ENCODE measurements at places on chromosomes 2 and 18.

DNA sequence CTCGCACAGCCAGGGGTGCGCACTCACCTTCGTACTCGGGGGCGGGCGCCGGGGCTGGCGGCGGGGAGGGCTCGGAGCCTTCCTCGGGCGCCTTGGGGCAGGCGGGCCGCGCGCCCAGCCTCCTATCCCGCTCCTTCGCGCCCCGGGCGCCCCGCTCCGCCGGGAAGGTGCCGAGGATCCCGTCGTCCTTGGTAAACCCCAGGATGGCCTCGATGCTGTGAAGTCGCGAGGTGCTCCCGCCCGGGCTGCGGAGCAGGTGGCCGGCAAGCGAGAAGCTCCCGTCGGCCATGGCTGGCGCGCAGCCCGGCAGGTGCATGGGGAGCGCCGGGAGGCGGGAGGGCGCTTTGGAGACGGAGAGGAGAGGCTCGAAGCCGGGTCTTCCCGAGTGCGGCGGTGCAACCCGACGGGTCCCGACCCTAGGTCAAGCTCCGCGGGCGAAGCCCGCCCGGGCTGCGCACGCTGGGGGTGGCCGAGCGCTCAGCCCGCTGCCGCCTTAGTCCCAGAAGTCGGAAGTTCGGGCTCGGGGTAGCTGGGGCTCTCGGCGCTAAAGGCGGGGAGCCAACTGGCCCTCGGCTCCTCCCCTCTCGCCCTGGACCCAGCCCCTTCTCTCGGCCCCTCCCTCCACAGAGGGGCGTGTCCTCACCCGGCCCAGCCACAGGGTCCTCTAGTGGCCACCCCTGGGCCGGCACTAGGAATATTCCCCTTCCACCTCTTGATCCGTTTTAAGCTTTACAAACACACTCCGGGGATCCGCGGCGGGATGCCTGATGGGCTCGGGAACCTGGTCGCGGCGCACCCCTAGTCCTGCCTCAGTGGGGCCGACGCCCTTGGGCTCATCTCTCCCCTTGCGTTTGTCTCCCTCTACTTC lies at the start of gene RAX:
RAX (minus strand) TSS at position 564 of the 868 bp plus-strand sequence; CDS start at position 316, 248 bp downstream.
- DNase-seq = peak; percentile 47

- no peak for DNase-seq
Observed at GRCh38 chr2:118635891-118636290, 211.6 kb downstream of the EN1 start.

DNA sequence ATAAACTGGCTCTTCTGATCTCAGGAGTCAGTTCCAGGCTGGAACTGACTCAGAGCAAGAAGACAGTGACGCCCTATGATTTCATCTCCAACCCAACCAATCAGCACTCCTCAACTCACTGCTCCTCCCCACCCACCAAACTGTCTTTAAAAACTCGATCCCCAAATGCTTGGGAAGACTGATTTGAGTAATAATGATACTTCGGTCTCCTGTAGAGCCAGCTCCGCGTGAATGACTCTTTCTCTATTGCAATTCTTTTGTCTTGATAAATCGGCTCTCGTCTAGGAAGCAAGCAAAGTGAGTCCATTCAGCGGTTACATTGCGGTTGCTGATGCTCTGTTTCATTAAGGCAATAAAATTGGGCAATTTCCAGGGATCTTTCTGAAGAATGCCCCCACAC lies 1025.3 kb upstream of the CNTNAP5 start:
- DNase-seq = no peak

DNA sequence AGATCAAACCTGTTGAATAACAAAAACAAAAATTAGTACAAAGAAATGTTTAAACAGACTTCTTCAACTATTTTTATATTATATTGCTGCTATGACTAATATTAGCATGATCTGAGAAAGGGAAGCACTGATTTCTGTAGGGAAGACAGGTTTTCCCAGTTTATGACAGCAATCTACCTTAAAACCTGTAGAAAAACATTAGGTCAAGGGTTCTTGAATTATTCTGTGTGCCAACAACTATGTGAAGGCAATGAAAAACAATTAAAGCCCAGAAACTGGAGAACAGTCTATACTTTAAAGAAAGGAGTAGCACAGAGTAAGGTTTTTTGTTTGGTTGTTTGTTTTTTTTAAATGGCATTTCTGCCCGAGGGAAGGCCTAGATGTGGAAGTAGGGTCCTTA lies 23.3 kb downstream of the PUM2 start:
- no peak for DNase-seq

GRCh38 chr2:221914334-221914880 lies 342.3 kb upstream of the EPHA4 start:
- DNase-seq = no peak

DNA sequence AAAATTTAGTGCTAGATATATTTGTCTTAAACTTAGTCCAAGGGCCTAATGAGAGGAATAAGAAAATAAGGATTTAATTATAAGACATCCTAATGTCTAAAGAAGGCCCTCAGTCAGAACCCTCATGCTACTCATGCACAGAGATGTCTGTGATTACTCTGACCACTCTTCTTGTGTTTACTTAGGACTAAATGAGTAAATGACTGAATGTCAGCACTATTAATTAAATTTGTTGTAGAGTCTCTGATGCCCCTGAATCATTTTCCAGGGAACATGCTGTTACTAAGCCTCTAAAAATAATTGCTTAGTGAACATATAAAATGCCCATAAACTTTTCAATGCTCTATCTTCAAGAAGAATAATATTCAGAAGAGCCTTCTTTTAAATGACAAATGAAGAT lies 32.4 kb downstream of the GULP1 start:
- no peak for DNase-seq

GRCh38 chr2:21590026-21590690 lies 466.4 kb downstream of the TDRD15 start:
- no peak for DNase-seq

DNA sequence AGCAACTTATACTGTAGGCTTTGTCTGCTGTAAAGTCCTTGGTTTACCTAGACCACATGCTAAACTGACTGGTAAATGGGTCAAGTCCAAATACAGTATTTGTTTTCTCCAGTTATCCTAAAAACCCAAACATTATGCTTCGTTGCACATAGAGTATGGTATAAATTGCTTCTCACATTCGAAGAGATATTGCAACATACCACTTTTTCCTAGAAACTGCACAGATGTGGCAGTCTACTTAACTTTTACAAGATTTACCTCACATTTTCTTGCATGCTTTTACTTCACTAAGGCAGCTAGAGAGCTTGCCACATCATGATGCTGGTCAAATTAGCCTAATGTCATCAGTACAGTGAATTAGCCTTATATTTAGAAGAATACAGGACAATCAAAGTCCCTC lies 66.0 kb upstream of the SCN7A start:
- DNase-seq = no peak

GRCh38 chr18:36769611-36770314 lies 59.0 kb downstream of the TPGS2 start:
- peak; percentile 21 for DNase-seq

GRCh38 chr2:161650116-161651015 lies 26.1 kb downstream of the SLC4A10 start:
- DNase-seq = no peak

DNA sequence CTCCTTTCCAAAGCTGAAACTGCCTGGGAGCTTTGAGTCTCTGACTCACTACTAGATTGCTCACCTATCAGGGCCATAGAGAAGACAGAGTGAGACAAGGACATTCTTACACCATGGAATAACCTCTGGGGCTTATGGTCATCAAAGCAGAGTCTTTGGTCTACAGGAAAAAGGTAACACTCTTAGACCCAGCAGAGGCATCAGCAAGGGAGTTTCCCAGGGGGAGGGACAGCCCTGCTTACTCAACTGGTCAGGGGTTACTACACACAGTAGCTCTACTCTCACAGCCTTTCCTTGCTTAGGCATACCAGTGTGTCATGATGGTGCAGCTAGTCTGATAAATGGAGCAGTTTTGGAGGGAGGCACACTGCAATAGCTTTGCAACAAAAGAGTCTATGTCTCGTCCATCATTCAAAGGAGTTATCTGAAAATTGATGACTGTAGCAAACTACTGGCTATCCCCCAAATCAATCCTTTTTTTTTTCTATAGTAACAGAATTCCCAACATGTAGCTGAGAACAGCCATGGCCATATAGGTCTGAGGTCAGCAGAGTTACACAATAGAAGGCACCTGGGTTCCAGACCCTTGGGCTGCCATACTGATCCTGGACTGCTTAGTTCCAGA lies 22.4 kb upstream of the CD28 start:
- peak; percentile 60 for DNase-seq

GRCh38 chr2:70948337-70949003 lies 12.8 kb downstream of the ATP6V1B1 start:
- peak; percentile 87 for DNase-seq

GRCh38 chr2:53786352-53786704 lies 425 bp downstream of the ASB3 start:
- DNase-seq = peak; percentile 16

- peak; percentile 6 for DNase-seq
Observed at GRCh38 chr2:192029089-192029488, 165.6 kb downstream of the TMEFF2 start.

DNA sequence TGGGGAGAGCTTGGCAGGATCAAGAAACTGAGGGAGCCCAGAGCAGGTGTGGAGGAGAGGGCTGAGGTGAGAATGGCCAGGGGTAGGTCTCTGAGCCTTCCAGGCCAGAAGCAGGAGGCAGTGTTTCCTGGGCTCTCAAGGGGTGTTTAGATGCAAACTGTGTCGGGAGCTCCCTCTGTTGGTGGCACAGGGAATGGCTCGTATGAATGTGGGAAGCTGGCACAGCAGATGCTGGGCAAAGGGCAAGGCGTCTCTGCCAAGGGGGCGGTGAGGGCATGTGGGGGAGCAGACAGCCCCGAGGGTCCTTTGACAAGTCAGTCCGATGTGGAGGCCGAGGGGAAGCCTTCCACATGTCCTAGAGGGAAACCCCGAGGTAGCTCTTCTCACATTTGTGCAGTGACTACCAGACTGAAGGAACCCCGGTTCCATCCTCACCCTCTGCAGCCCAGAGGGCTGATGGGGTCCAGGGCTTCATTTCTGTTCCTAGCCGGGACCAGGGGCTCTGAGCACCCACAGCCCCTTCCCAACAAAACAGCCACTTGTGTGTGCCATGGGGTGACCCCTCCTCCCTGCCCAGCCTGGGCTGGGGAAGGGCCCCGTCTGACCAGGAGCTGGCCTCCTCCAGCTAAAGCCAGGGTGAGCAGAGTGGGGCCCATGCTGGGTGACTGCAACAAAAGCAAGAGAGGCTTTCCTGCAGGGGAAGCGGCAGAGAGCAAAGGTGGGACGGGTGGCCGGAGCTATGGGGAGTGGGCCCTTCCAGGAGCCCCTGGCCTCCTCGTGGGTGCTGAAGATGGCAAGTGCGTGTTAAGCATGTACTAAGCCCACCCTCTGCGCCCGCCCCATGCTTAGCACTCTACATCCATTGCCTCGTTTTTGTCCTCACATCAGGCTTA lies 103.4 kb downstream of the SEPTIN10 start:
- DNase-seq = peak; percentile 77

DNA sequence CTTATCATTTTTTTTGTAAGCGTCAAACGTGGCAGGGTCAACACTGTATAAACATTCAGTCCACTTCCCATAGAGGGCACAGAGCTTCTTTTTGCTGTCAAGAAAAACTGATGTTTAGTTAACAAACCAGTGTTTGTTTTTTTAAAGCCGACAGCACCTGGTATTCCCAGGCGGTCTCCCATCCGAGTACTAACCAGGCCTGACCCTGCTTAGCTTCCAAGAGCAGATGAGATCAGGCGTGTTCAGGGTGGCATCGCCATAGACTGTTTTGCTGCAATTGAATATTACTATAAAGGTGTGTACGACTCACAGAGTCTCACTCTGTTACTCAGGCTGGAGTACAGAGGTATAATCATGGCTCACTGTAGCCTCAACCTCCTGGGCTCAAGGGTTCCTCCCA lies 31.5 kb downstream of the CABYR start:
- DNase-seq = peak; percentile 23

DNA sequence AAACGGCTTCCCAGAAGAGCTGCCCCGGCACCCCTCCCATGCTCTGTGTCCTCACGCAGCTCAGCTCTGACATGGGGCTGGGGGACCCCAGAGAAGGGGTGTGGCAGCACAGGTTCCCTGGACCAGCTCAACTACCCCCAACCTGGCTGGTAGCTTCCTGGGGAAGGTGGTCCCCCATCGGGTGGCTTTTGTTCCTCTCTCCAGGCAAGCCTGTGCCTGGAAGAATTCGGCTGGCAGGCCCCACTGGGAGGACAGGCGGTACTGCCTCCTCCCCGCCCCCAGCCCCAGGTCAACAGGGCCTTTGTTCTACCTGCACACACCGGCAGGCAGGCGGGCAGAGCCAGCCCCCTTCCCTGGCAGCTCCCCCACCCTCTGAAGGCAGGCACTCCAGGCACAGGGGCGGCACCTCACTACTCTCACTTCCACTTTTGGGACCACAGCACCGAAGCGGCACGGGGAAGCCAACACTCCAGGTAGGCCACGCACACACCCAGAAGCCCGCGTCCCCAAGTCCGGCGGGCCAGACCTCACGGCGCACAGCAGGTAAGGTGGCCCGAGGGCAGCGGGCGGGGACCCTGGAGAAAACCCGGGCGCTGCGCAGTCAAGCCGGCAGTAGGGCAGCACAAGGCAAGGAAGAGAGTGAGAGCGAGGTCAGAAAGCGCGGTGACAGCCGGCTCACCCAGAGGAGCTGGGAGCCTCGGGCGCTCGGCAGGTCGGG lies 1.3 kb downstream of the HS6ST1 start:
- peak; percentile 23 for DNase-seq

DNA sequence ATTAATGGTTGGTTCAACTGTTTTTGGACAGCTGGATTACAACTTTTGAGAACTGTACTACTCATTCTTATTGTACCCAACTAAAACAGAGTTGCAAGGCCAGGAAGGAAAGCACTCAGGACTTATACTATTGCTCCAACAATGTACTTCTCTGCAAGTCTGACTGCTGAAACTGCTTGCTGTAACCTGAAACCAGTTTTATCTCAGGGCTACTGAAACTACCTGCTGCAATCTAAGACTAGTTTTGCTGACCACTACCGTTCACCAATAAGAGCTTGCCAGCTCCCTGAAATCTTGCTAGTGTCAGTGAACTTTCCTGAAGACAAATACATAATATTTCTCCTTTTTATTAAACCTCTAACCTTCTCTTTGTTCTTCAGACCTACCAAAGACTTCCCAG lies 157.3 kb downstream of the CDCA7 start:
- DNase-seq = no peak

DNA sequence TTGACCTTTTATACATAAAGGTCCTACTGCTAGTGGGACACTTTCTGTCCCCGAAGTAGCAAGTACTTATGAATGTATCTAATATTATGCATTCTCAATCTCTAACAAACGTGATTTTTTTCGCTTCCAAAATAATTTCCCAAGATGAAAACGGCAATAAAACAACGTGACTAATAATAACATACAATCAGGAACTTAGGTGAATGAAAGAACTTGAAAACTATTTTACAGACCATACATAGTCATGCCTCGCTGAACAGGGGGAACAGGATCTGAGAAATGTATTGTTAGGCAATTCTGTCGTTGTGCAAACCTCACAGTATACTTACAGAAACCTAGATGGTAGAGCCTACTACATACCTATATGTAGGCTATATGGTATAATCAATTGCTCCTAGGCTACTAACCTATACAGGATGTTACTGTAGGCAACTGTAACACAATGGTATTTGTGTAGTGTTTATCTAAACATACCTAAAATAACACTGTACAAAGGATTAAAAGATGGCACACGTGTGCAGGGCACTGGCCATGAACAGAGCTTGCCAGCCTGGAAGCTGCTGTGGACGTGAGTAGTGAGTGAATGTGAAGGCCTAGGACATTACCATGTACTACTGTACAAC lies 2.5 kb downstream of the RTN4 start:
- peak; percentile 23 for DNase-seq

- DNase-seq = no peak
Observed at GRCh38 chr18:13530033-13530878, 196.1 kb downstream of the FAM210A start.
